ENCODE measurements at places on chromosomes 16 and 17.

- no peak overlapping the region for H3K4me3 ChIP-seq
- H3K36me3 ChIP-seq = peaks cover 20% of the 10 kb centered on the region
- DNase-seq = no peak
- peaks cover 14% of the 10 kb centered on the region for H3K4me1 ChIP-seq
- H3K27ac ChIP-seq = no peak overlapping the region
- no peaks in the 10 kb centered on the region for H3K27me3 ChIP-seq
Measured at GRCh38 chr16:85523602-85524364, 89.3 kb upstream of the GSE1 start.

- DNase-seq = peak; percentile 44
- H3K4me3 ChIP-seq = no peak overlapping the region
- no peaks in the 10 kb centered on the region for H3K27me3 ChIP-seq
- peak overlapping the region; percentile 85 for H3K27ac ChIP-seq
- peaks cover 20% of the 10 kb centered on the region for H3K36me3 ChIP-seq
Measured at GRCh38 chr16:12323007-12323758, 346.6 kb downstream of the SNX29 start.

DNA sequence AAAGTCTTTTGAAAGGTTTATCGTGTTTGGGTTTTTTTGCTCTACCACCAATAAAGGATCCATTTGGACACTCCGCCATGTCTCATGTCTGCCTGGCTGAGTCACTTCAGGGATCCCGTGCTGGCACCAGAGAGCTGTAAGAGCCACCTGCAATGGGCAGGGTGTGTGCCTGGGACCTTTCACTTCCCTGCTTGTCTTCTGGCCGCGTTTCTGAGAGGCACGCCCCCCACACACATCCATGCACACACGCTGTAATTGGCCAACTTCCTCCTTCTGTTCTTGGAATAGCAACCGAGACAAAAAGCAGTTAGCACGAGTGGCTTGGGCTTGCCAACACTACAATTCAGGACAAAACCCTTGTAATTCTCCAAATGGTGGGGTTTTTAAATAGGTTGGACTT is 9.8 kb upstream of the SOST start:
- DNase-seq = no peak
- peaks cover 4% of the 10 kb centered on the region for H3K36me3 ChIP-seq
- H3K4me3 ChIP-seq = no peak overlapping the region
- no peaks in the 10 kb centered on the region for H3K4me1 ChIP-seq

DNA sequence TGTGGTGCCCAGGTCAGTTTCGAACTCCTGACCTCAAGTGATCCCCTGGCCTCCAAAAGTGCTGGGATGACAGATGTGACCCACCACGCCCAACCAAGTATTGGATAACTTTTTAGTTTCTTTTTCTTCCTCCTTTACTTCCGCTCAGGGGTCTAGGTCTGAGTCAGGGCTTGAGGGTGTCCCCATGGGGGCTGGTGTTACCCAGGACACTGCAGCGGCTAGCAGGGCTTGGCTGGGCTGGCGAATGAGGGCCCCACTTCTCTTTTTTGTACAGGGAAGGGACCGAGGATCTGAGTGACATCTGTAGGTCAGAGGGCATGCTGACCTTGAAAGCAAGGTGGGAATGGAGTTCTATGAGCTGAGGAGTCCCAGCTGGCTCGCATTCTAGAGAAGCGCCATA is 24.9 kb downstream of the RAB11FIP3 start:
- H3K27me3 ChIP-seq = no peaks in the 10 kb centered on the region
- peaks cover 10% of the 10 kb centered on the region for H3K36me3 ChIP-seq
- DNase-seq = no peak
- no peak overlapping the region for H3K4me3 ChIP-seq

DNA sequence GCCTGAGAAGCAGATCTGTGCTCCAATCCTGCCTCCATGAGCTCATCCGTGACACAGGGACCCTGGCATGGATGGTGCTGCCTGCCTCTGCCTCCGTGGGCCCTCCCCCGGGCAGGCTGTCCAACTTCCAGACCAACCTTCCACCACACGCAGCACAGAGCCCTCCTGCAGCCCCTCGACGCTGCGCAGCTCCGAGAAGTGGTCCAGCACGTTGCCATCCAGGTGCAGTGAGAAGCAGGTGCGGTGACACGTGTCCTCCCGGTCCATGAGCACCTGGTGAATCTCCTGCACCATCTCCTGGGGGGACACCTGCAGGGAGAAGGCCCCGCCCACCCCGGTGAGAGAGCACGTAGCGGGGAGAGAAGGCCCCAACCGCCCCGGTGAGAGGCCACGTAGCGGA is 8.4 kb downstream of the CLUH start:
- H3K4me1 ChIP-seq = peaks cover 21% of the 10 kb centered on the region
- no peak overlapping the region for H3K27ac ChIP-seq
- peak overlapping the region; percentile 37 for H3K4me3 ChIP-seq

- no peak for DNase-seq
- no peak overlapping the region for H3K4me3 ChIP-seq
- no peak overlapping the region for H3K27ac ChIP-seq
- no peaks in the 10 kb centered on the region for H3K27me3 ChIP-seq
- H3K36me3 ChIP-seq = no peaks in the 10 kb centered on the region
- H3K4me1 ChIP-seq = no peaks in the 10 kb centered on the region
Measured at GRCh38 chr16:78364556-78364880, 265.1 kb downstream of the WWOX start.

GRCh38 chr17:6212766-6213165 is 142.6 kb downstream of the WSCD1 start:
- no peaks in the 10 kb centered on the region for H3K4me1 ChIP-seq
- H3K36me3 ChIP-seq = no peaks in the 10 kb centered on the region
- H3K27me3 ChIP-seq = peaks cover 50% of the 10 kb centered on the region
- no peak for DNase-seq
- H3K27ac ChIP-seq = no peak overlapping the region

DNA sequence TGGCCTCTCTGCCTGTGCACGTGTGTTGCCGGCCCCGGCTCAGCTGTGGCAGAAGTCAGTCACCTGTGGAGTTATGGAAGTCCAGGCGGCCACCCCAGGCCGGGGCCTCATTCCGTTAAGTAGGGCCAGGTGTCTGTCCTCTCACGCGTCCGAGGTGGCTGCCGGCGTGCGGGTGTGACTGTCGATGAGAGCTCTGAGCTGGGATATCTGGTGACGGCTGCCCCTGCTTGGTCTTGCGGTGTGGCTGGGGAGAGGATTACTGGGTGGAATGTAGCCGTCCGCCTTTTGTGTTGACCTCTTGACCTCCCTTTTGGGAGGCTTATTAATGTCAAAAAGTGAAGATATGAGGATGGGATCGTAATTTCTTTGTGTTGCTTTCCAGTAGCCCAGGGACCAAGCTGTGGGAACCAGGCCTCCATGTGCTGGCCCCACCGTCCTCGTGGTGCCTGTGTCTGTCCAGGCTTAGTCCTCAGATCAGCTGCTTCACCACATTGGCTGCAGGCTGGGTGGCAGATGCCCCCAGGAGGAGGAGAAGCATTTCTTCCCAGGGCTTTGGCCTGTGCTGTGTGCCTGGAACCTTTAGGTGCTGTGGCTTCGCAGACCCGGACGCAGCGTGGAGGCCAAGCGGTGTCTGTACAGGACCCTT is 23.0 kb upstream of the ZNF750 start:
- peak overlapping the region; percentile 95 for H3K4me3 ChIP-seq
- H3K27ac ChIP-seq = peak overlapping the region; percentile 99
- H3K36me3 ChIP-seq = peaks cover 17% of the 10 kb centered on the region
- no peak for DNase-seq
- no peaks in the 10 kb centered on the region for H3K27me3 ChIP-seq
- H3K4me1 ChIP-seq = peaks cover 63% of the 10 kb centered on the region

- H3K27ac ChIP-seq = no peak overlapping the region
- H3K36me3 ChIP-seq = peaks cover 12% of the 10 kb centered on the region
- peaks cover 23% of the 10 kb centered on the region for H3K4me1 ChIP-seq
- H3K27me3 ChIP-seq = no peaks in the 10 kb centered on the region
- H3K4me3 ChIP-seq = no peak overlapping the region
Measured at GRCh38 chr17:74870512-74870911, 2.3 kb downstream of the FDXR start.

- H3K27me3 ChIP-seq = no peaks in the 10 kb centered on the region
- no peak for DNase-seq
- no peak overlapping the region for H3K27ac ChIP-seq
- no peak overlapping the region for H3K4me3 ChIP-seq
- peaks cover 22% of the 10 kb centered on the region for H3K36me3 ChIP-seq
Measured at GRCh38 chr17:19659366-19660177, 11.0 kb downstream of the ALDH3A2 start.

DNA sequence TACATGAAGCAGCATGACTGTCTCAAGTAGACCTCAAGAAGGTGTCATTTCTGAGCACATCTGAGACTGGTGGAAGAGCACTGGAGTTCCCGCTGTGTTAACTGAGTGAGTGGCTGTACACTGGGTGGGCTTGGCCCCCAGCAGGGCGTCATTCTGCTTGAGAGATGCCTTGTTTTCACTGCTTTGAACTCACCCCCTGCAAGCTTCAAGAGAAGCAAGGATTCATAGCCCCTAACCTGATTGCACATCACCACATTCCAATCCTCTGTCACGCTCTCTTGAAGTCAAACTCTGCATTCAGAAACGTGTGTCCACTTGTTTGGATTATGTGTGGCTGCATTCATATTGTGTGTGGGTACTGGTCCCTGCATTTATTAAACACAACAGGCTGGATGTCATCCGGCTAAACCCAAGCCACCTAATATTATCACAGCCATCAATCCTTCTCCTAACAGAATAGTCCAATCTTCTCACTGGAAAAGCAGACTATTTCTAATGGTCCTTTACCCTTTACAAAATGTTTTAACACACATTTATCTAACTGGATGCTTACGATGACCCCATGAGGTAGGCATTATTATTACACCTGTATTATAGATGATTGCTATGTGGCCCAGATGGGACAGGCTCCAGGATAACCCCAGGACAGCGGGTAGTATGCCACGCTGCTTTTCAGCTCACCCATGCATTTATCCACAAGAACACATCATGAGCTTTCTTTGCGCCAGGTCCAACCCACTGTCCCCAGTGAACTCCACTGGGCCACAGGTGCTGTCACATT is 76.3 kb downstream of the USP31 start:
- no peak for DNase-seq
- H3K4me1 ChIP-seq = no peaks in the 10 kb centered on the region
- H3K27me3 ChIP-seq = no peaks in the 10 kb centered on the region

DNA sequence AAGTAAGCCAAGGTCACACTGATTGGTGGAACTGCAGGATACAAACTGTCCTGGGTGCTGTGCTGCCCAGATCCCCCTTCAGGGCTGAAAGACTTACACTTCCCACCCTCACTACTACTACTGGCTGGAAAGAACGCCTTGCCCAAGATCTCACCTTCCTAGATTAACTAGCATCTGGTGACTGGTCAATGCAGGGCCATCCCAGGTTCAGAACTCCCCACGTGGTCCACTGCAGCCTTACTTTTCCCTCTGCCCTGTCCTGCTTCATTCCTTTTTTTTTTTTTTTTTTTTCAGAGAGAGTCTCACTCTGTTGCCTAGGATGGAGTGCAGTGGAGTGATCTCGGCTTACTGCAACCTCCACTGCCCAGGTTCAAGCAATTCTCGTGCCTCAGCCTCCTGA is 2.3 kb upstream of the PDZD9 start:
- no peak overlapping the region for H3K4me3 ChIP-seq
- H3K27me3 ChIP-seq = peaks cover 6% of the 10 kb centered on the region
- H3K27ac ChIP-seq = no peak overlapping the region
- peaks cover 5% of the 10 kb centered on the region for H3K36me3 ChIP-seq

DNA sequence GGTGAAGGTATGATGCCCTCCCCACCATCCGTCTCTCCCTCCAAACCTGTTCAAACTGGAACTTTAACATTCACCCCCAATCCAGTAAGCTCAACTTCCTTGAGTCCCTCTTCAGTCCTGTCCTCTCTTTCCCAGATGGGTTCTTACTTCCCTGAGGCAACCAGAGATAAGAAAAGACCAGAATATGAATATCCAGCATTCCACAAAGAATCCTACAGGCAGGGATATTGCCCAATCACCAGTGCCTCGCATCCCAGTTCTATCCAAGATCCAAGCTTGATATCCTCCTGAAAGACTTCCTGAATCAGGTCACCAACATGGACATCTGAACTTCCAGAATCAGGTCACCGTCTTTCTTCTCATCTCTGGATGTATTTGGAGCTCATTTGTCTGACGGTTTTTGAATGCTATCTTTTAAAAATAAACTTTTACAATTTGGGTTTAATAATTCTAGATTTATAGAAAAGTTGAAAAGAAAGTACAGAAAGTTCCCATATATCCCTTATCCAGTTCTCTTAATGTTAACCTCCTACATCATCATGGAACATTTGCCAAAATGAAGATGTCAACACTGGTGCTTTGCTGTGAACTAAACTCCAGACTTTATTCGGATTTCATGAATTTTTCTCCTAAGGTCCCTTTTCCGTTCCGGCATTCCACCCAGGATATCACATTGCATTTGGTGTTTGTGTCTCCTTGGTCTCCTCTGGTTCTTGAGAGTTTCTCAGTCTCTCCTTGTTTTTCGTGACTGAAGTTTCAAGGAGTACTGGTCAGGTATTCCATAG is 13.7 kb upstream of the COL1A1 start:
- H3K27ac ChIP-seq = no peak overlapping the region
- H3K4me1 ChIP-seq = peaks cover 9% of the 10 kb centered on the region
- H3K27me3 ChIP-seq = peaks cover 61% of the 10 kb centered on the region
- no peak for DNase-seq
- H3K36me3 ChIP-seq = no peaks in the 10 kb centered on the region

DNA sequence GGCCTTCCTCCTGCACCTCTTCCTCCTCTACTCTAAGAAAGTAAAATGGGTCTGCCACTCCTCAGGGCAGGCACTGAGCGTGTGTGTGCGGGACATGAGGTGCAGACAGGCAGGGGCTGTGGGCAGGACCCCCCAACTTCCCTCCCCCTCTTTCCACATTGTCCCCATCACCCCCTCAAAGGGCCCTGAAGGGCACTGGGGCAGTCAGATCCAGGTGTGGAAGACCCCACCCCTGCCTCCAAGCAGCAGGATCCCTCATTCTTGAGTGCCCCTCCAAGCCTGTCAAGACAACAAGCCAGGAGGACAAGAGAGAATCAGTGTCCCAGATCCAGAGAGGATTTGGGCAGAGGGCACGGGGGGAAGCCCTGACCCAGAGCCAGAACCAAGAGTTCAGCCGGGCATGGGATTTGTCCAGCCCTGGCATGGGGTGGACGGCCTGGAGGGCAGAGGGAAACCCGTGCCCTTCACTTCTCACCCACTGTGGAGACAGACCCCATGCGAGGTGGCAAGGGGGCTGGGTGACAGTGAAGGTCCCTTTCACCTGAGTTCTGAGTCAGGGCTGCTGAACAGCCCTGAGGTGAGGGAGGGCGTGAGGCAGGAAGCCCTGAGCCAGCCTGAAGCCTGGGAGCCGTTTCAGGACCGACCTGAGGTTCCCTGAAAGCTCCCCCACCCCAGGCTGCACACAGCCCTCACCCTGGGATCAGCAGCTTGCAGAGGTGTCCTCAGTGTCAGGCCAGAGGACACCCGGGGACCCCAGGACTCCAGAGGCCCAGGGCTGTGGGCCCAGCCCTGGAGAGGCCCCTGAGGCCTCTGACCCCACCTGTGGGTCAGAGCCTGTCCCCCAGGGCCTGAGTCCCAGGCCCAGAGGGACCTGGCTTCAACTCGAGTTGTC is 45.8 kb downstream of the USP22 start:
- peaks cover 24% of the 10 kb centered on the region for H3K36me3 ChIP-seq
- no peak overlapping the region for H3K4me3 ChIP-seq
- H3K27ac ChIP-seq = peak overlapping the region; percentile 44
- no peak for DNase-seq
- peaks cover 6% of the 10 kb centered on the region for H3K4me1 ChIP-seq
